ENCODE measurements at places on chromosomes 7 and 10. TPM values are rescaled to one million over a fixed set of nuclear protein-coding genes. Genes with fewer than 3 reads are reported as not detected.

Gene NIPSNAP2
- 39.7 TPM for total RNA-seq

DNA sequence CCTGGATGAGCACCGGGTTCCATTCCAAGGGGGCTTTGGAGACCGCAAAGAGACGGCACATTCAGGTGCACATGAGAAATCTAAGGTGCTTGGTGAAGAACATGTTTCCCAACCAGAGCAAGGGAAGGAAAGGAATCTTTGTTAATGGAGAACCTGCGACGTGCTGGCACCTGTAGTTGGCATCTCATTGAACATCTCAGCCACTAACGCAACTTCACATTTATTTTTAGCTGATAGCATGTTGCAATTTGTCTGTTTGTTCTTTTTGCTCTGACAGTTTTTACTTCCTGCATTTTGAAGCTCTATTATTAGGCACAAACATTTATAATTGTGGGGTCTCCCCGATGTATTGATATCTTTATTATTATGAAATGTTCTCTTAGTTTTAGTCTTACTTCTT lies 316.7 kb downstream of the TCERG1L start:
- DNase-seq = no peak

- no peak for DNase-seq
These were observed 13.0 kb upstream of the LIMK1 start for GRCh38 chr7:74070619-74070921.

DNA sequence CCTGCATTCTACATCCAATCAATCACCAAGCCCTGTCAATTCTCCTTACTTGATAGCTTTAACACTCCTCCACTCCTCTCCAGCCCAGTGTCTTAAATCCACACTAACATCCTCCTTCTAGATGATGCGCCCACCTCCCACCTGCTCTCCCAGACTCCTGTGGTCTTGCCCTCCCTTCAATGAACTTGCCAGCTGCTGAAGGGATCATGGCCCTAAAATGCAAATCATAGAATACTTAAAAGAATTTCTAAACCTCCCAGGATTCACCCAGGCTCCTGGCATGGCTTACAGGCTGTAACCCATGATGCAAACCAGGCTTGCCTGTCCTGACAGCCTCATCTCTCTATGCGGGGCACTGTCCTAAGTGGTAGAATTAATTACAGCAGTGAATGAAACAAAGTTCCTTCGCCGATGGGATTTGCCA lies 43.6 kb downstream of the SYPL1 start:
- no peak for DNase-seq

Gene FFAR4
- not detected for total RNA-seq
